ENCODE measurements at places on chromosomes 2 and 18.

- no peak for DNase-seq
Measured at GRCh38 chr2:112137516-112138158, 548 bp upstream of the FBLN7 start.

GRCh38 chr2:112836695-112837117 lies at the start of gene IL1B:
TSS of gene IL1B (minus strand) at chr2:112836779. CDS start at chr2:112836229, 550 bp downstream.
- no peak for DNase-seq

GRCh38 chr18:76771192-76771799 lies 51.1 kb upstream of the ZNF236 start:
- no peak for DNase-seq

DNA sequence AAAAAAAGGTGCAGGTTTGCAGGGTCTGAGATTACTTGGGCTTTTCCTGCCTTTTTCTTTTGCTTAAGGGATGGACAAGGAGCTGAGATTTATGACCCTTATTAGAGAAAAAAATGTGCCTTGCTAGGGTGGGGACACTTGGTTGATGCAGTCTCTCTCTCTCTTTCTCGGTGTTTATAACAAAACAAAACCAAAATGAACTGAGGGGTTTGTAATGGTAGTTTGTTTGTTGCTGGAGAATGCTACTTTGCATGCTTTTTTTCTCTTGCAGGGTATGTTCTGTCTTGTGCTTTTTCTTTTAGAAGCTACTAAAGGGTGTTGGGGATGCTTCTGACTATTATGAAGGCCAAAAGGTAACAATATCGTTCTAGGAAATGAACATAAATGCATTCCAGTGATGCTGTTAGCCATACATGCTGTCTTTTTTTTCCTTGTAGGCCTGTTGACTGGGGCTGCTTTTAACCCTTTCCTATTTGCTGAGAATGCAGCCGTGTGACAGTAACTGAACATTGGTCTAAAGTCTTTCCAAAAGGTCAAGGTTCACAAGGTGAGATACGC lies 435 bp downstream of the ZNF532 start:
- DNase-seq: no peak

- DNase-seq: no peak
Measured at GRCh38 chr2:150938527-150938926, 323.1 kb downstream of the RBM43 start.
